Omental fat pad (tissue), 4 donors: ENCODE measurements at places on chromosomes 7 and 10. TPM values are rescaled to one million over a fixed set of nuclear protein-coding genes. Genes with fewer than 3 reads are reported as not detected.

SLC29A3 gene
- 5.2 TPM for total RNA-seq

GUSB gene
- 45.7 TPM for total RNA-seq

NPFFR1 gene
- total RNA-seq, result 0.60 TPM

PRLHR gene
- not detected for total RNA-seq

SLC39A12 gene
- total RNA-seq, result 0.44 TPM

DCLRE1C gene
- 5.9 TPM for total RNA-seq

VSTM2A gene
- not detected for total RNA-seq

CCDC3 gene
- total RNA-seq, result 39.8 TPM

GBX1 gene
- not detected for total RNA-seq

NKX1-2 gene
- total RNA-seq, result not detected

CFAP46 gene
- 0.37 TPM for total RNA-seq

MAT1A gene
- not detected for total RNA-seq
